ENCODE measurements at places on chromosomes 12 and 14.

- DNase-seq, result no peak
Observed at GRCh38 chr14:104898195-104898558, 26.5 kb upstream of the PLD4 start.

GRCh38 chr14:65704850-65705249 is 292.3 kb downstream of the FUT8 start:
- DNase-seq, result peak; percentile 50

DNA sequence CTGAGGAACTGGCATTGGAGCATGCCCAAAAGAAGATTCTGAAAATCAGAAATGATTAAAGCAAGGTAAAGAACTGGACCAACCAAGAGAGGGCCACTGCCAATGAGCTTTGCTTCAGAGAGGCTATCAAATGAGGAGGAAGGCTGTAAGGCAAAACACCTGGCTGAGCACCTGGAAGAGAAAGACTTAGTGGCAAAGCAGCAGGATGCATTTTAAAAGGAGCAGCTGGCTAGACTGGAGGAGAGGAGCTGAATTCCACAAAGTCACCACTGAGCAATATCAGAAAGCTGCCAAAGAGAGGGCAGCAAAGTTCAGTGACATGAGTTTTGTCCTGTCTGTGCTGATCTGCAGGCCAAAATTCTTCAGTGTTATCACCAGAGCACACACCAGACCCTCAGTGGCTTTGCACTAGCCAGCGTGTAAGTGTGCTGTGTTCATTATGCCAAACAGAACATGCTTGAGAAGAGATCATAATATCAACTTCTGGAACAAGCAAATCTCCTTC is 338.7 kb downstream of the TRHDE start:
- DNase-seq, result no peak

DNA sequence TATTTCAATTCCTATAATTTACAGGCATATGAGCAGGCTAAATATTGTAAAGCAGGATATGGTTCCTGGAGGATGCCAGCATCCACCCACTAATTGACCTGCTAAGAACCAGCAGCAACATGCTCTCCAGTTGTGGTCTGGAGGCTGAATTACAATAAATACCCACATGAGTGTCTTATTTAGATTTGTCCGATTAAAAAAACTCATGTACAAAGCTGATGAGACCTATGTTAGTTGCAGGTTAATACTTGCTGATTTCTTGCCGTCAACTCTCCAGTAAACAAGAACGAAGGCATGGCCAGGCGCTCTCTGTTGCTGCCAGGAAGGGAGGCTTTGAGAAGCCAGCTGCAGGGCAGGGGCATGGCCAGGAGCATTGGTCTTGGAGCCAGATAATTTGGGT is 169.3 kb upstream of the PRICKLE1 start:
- DNase-seq, result no peak

GRCh38 chr12:94027561-94027960 is 120.8 kb upstream of the PLXNC1 start:
- DNase-seq, result no peak

- DNase-seq, result no peak
Observed at GRCh38 chr14:75430526-75430925, 2.7 kb downstream of the JDP2 start.

GRCh38 chr14:36785511-36785910 is 123.9 kb downstream of the PAX9 start:
- no peak for DNase-seq

- peak; percentile 72 for DNase-seq
Observed at GRCh38 chr12:102484428-102484958, 4.1 kb upstream of the IGF1 start.

DNA sequence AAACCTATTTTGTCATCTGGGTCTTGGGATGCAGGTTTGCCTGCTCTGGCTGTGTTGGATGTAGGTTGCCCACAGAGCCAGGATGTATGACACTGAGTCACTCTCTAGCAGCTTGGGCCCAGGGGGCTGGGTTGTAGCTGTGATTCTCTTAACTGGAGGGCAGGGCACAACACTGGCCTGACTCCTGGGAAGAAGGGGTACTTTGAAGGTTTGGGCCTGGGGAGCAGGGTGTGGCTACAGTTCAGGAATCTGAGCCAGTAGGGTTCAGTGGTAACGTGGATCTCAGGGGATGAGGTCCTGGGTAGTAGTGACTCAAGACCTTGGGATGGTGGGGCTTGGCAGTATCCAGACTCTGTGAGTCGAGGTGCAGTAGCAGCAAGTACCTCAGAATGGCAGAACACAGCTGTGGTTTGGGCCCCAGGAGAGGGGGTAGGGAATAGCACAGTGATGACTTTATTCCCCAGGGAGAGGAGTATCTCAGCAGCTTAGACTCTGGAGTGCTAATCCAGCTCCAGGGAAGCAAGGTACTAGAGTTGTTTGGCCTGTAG is 25.7 kb downstream of the TBC1D15 start:
- no peak for DNase-seq

DNA sequence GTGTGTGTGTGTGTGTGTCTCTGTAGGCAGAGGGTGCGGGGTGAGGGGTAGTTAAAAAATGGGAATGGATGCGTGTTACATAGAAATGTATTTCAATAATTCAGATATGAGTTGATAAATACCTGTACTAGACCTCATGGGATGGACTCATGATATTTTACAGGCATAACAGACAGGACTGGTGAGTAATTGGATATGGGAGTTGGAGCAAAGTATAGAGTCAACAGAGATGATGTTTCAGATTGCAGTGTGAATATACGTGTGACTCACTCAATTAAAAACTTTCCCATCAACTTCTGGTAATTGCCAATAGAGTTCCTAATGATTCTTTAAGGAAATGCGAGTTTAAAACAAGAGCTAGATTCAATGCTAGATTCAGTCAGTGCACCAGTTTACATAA is 711.9 kb downstream of the C12orf50 start:
- DNase-seq, result no peak

DNA sequence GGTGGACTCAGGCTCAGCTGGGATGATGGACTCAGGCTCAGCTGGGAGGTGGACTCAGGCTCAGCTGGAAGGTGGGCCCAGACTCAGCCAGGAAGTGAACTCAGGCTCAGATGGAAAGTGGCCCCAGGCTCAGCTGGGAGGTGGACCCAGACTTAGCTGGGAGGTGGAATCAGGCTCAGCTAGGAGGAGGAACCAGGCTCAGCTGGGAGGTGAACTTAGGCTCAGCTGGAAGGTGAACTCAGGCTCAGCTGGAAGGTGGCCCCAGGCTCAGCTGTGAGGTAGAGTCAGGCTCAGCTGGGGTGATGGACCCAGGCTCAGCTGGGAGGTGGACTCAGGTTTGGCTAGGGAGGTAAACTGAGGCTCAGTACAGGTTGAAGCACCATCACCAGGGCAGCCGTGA is 21.8 kb upstream of the C14orf180 start:
- DNase-seq, result no peak

- DNase-seq, result peak; percentile 62
Observed at GRCh38 chr14:69763761-69764510, 3.0 kb upstream of the SRSF5 start.

DNA sequence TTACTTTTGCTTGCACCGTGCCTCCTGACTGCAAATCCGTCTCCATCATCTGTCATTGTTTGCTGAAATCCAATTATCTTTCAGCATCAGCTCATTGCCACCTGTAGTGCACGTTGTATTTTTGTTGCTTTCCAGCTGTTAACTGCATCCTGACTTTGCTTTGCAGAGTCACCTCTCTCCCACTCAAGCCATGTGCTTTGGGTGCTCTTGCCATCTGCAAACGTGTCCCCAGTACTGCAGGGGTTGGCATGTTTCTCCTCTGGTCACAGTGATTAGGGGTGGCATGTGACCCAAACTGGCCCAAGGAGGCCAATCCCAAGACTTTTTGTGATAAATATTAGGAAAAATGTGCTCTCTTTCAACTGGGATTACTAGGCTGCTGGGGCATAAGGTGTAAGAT is 10.5 kb upstream of the TMED2 start:
- DNase-seq, result no peak

- no peak for DNase-seq
Observed at GRCh38 chr12:3262470-3262869, 185.3 kb downstream of the TSPAN9 start.

GRCh38 chr14:87108726-87109125 is 884.3 kb downstream of the GALC start:
- no peak for DNase-seq

GRCh38 chr12:4288296-4289131 is 15.0 kb downstream of the CCND2 start:
- DNase-seq, result no peak

- DNase-seq, result no peak
Observed at GRCh38 chr12:63301311-63301710, 150.3 kb upstream of the AVPR1A start.

GRCh38 chr12:39573971-39574370 is 45.6 kb downstream of the ABCD2 start:
- DNase-seq, result no peak

GRCh38 chr12:7872566-7873319 is at the start of gene SLC2A14:
TSS of gene SLC2A14 (minus strand) at chr12:7872915. CDS start at chr12:7869880, 3,035 bp downstream.
- peak; percentile 20 for DNase-seq

DNA sequence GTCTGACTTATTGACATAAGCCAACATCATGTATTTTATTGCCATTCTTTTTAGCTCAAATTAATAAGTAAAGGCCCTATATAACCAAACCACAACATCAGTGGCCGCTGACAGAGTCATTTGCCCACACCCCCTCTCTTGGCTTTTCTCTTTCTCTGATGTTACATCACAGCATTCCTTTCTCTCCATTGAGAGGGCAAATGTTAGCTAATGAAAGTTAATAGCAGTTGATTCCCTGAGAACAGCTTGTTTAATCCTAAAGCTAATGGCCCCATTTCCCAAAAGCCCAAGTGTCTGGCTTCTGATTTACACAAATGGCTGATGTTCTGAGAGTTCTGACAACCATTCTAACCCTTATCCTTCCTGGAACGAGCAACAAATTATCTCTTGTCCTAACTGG is 308.8 kb downstream of the SNAPC1 start:
- no peak for DNase-seq

GRCh38 chr12:109448272-109448671 is 28.8 kb downstream of the KCTD10 start:
- DNase-seq, result no peak

- DNase-seq, result no peak
Observed at GRCh38 chr14:92949496-92950192, 26.7 kb downstream of the CHGA start.

DNA sequence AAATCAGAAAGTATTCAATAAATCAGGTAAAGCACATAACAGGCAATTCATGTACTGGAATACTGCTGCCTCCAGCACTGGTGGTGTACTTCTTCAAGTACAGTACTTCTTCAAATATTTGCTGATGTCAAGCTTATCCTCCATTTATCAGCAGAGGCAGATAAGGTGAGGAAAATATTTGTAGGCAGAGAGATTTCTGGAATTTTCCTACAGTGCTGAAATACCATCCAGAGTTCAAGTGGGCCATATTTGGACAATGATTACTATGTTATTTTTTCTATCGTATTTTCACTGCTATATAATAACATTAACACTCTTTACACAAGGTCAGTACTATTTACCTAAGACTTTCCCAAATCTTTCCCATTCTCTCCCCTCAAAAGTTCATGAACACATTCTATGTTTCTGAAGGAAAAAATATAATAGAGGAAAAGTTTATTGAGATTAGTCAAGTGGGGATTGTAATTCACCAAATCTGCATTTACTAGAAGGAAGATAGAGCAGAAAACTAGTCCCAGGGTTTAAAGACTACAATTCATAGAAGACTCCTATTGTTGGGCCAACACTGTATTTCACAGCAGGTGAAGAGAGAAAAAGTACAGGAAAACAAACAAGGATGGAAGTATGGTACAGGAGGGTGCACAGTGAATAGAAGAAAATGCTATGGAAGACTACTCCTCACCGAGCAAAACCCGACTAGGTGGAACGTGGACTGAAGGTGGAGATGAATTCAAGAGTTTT is 141.1 kb downstream of the PAWR start:
- DNase-seq, result no peak

DNA sequence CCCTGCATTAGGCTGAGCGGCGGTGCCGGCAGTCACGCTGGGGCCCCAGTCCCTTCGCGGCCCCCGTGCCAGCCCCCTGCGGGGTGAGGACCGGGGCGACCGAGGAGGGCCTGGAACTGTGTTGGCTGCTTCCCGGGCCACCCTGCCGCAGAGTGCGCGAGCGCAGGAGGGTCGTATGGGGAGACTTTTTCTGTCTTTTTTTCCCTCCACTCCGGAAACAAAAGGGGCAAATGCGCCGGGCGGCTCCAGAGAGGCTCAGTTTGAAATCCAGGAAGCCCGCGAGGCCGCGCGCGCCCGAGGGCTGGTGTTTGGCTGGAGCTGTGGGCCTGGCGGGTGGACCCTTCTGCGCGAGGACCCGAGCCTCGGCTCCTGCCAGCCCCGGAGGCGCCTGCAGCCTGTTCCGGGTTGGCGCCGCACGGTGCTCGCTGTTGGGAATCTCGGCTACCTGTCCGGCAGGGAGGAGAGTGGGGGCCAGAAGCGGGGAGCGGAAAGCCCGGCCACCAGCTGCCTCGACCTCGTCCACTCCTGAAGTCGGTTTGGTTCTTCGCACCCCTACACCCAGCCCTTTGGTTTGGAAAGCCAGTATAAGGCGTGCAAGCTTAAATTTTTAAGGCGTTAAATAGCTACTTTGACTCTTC is 638 bp downstream of the PLEKHG3 start:
- DNase-seq, result peak; percentile 28

DNA sequence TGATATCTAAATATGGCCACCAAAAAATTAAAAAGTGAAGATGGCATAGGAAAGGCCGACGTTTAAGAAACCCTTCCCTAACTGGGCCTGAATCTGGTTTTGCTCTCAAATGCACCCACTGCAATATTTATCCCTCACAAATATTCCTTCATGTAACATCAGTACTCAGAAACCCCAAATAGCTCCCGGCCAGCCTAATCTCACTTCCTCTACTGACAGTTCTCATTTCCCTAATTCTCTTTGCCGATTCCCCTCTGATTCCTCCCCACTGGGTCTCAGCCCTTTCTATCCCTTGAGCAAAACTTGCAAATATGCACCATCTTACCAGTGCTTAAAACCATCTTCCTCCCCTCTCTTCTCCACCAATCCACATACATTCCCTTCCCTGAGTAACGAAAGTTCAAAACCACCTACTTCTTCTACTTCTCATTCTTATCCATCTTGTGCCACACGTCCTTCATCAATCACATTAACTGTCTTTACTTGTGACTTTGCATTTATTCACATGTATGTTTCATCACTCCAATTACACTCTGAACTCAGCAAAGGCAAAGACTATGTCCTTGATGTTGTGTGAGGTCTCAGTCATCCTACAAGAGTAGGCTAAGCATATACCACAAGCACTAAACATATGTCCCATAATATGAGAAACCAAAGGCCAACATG is 23.1 kb downstream of the KCNK10 start:
- DNase-seq, result no peak

- DNase-seq, result no peak
Observed at GRCh38 chr12:57849035-57849434, 2.5 kb upstream of the CTDSP2 start.

DNA sequence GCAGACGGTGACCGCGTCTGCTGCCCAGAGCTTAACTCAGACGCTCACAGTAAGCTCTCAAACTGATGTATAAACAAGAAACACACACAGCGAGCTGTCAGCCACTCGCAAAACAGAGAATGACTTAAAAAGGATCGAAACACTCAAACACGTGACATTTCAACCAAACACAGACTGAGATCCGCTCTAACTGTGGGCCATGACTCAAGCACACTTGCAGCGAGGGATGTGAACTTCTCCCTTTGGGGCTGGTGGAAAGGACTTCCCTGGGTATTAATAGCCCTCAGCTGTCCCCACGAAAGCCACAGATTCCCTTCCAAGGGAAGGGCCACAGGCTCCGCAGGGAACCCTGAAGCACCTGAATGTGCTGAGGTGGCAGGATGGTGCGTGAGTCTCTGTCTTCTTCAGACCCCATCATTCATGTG is 29.1 kb downstream of the CCDC88C start:
- peak; percentile 61 for DNase-seq

- DNase-seq, result no peak
Observed at GRCh38 chr12:109329686-109330085, 18.0 kb upstream of the MYO1H start.

GRCh38 chr12:87953256-87953860 is 75.8 kb downstream of the C12orf50 start:
- DNase-seq, result no peak
